ENCODE measurements at places on chromosomes 1 and 21.

GRCh38 chr1:205028924-205029323, 14.1 kb upstream of the CNTN2 start:
- DNase-seq, result no peak

DNA sequence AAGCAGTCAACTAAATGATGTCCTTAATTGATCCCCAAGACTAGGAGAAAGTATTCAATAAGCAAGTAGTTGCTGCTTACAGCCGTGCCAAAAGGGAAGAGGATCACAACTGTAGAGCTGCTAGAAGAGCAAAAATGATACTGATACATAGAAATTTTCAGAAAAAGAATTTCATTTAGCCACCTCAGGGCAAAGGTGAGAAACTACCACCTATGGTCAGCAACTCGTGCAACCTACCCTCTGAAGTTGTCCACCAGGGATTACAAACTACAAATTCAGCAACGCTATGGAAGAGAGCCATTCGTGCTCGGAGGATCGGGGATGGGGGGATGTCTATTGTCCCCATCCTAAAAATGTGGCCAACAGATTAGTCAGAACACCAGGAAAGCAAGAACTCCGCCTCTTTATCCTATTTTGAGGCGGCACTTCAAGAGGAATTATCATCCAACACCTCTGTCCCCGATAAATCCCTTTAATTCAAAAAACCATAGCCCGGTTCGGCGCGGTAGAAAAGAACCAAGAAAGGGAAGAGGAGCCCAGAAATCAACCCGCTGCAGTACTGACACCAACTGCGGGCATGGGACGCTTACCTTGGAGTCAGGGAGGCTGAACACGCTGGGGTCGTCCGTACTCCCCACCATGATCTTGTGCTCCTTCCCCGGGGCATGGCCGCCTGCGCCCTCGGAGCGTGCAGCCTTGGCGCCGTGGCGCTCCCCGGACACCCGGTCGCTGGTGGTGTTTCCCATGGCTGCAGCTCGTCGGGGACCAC, 687 bp downstream of the PRKAB2 start:
- no peak for DNase-seq

DNA sequence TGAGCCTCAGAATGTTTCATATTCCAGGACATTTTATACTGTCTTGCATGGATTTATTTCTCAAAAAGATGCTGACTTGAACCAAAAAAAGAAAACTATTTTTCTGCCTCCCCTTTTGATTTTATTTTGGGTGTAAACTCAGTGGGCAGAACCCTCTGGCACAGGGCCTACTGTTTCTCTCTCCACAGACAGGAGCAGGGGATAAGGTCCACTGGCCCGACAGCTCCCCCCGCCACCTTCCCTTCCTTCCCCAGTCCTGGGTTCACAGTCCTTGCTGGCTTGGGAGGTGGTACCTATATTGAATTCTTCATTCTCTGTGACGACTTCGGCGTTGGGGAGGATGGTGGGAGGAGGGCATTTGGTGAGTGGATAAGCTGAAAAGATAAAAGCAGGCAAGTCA, 114.3 kb downstream of the ZSCAN20 start:
- no peak for DNase-seq

DNA sequence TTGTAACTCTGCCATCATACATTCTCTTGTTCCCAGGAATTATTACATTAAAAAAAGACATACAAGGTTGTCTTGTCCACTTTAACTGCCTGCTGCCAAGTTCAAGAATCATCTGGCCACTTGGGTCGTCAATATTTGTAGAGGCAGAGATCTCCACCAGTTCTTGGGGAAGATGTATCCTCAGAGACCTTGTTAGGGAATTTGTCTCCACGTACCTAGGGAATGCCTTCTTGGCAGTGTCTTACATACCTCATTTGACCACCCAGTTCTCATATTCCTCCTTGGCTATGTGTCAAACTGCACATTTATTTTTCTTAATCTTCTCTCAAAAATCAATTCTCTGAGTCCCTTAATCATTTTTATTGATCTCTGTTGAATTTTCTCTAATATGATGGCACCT, 266.0 kb downstream of the SPATA17 start:
- DNase-seq, result no peak

GRCh38 chr1:14975119-14975518, 178.4 kb upstream of the TMEM51 start:
- DNase-seq, result no peak

DNA sequence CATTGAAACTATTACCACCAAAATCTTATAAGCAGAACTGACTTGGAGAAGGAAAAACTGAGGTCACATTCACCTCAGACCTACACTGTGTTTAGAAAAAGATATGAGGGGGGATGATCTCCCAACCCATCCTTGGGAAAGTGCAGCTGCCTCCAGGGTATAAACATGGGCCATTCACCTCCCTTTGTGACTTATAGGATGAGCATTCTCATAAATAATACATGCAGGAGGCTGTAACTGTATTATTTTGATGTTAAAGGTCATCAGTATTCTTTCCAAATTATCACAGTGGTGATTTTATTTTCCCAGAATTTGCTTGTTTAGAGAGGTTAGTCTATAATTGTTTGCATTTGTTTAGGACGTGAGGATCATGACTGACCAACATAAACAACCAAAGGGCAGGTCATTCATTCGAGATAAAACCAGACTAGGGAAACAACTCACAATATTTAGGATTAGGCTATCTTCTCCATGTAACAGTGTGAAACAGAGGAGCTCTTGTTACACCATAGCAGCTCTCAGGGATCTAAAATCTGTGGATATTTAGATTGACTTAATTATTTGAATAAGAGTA, 109.2 kb upstream of the NR5A2 start:
- DNase-seq, result no peak

- DNase-seq, result no peak
Measured at GRCh38 chr1:237901299-237901934, 10.7 kb upstream of the ZP4 start.

DNA sequence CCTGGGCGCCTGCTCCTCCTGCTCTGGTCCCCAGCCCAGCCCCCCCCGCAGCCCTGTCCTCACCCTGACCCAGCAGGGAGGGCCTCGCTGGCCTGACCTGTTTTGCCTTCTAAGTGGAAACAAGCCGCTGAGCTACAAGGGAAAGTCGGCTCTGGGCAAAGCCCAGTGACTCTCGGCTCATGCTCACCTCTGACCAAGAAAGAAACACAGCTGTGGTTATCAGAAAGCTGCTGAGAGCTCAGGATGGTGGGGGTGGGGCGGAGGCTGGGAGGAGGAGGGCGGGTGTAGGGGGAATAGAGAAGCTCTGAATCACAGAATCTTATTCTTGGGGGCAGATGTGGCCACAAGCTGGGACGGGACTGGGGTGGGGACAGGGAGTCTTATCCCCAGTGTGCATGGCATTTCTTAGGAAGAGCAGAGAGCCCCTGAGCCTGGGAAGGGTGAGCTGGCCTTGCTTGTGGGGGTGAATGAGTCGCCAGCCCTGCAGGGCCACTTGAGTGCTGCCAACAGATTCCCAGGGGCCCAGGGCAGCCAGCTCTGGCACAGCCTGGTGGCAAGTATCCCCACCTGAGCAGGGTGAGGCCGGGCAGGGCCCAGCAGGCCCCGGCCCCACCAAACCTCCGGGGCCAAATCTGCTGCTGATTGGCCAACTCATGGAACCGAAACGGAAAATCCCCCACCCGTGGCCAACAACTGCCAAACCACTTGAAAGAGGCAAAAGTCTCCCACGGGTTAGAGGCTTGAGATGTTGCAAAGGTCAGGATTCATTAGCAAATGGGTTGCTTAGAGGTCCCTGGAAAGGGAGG, 120.6 kb downstream of the SPSB1 start:
- no peak for DNase-seq

DNA sequence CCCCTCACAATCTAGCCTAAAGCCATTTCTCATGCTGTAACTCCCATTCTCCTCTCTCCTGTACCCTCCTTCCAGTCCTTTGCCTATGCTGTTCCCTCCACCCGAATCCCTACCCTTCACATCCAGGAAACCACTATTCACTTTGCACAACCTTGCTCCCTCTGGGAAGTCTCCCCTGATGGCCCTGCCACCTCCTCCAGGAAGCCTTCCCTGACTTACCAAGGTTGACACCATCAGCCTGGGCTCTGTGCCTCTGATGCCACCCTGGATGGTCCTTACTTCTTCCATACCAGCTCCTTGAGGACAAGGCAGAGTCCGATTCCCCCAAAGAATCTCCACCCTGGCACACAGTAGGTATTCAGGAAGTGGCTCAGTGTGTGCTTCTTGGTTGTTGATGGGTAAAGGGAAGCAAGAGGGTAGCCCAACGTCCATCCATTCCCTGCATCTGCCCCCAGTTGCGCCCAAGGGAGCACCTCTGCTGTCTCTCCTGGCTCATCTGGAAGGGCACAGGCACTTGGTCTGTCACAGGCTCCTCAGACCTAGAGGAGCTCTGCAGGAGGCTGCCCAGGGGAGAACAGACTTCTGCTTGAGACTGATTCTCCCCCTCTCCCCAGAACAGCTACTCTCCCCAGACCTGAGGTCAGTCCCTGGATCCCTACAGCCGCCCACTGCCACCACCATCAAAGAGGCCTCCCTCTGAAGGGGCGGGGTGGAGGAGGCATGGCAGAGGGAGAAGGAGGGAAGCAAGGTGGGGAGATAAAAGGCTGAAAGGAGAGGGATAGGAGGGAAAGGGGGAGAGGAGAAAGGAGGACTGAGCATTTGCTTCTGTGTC, 36.1 kb upstream of the ZC3H12A start:
- no peak for DNase-seq

DNA sequence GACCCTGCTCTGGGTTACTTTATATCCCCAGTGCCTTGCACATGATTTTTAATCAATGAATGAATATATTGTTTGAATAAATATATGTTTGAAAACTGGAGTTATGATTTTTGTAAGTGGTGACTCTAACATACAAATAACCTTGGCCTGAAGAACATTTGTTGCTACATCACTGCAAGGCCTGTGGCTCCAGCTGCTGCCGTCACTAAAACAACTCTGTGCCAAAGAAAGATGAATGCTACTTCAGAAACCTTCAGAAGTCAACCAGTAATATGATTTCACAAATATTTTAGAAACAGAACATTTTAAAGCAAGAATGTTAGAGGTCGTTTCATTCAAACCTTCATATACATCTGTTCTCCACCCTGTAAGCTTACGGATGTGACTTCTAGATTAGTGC, 60.6 kb upstream of the SEC16B start:
- no peak for DNase-seq

GRCh38 chr1:93304716-93305138, 41.0 kb upstream of the DR1 start:
- DNase-seq, result peak; percentile 33

DNA sequence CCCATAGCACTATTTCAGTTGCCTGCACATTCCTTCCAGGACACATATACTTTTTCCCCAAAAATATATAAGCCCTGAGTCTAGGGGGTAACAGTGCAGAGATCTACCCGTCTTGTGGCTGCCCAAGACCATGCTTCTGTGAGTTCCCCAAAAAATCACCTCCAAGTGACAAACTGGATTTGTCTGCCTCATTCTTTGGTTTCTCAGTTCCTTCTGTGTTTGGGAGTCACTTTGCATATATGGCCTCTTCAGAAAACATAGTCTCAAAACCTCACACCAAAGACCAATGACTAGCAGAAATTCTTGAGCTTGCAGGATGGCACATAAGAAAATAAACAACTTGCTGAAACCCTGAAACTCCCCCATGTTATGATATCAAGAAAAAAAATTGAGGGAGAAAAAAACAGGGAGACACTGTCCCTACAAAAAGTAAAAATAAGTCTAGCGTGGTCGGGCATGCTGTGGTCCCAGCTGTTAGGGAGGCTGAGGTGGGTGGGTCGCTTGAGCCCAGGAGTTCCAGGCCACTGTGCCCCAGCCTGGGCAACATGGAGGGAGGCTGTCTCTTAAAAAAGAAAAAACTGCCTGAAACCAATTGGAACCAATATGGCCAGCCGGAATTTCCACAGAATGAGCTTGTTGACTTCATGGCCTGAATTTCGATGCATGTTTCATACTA, 8.0 kb downstream of the JMJD4 start:
- DNase-seq, result no peak

DNA sequence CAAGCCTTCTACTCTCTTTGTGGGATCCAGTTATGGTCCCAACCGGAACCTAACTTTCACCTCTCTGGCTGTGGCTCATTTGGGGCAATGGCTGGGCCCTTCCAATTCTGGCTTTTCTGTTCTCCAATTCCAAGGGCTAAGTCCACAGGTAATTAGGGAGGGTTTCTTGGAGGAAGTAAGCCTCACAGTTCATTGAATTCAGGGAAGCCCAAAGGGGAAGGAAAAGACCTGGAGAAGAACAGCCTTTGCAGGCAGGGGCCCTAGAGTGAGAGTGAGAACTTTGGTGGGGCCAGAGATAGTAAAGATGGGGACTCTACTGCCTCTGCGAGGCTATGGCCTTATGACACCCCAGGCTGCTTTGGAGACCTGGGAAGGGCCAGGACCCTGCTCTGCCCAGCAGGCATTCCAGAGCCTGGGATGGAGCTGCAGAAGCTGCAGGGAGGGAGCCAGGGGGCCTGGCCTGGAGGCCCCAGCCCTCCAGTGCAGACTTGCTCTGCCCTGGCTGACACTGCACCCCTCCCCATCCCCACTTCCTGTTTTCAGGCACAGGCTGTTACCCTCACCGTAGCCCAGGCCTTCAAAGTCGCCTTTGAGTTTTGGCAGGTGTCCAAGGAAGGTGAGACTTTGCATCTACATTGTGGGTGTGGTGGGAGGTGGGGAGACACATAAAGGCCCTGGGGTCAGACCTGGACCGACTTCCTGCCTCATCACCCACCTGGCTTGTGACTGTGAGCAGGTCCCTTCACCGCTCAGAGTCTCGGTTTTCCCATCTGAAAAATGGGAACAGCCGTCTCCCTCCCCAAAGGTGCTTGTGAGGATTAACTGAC, 18.9 kb downstream of the LDLRAP1 start:
- no peak for DNase-seq

GRCh38 chr1:20237646-20238045, 51.3 kb upstream of the PLA2G2C start:
- DNase-seq, result no peak

- DNase-seq, result no peak
Measured at GRCh38 chr1:222940095-222940494, 125.3 kb downstream of the DISP1 start.

DNA sequence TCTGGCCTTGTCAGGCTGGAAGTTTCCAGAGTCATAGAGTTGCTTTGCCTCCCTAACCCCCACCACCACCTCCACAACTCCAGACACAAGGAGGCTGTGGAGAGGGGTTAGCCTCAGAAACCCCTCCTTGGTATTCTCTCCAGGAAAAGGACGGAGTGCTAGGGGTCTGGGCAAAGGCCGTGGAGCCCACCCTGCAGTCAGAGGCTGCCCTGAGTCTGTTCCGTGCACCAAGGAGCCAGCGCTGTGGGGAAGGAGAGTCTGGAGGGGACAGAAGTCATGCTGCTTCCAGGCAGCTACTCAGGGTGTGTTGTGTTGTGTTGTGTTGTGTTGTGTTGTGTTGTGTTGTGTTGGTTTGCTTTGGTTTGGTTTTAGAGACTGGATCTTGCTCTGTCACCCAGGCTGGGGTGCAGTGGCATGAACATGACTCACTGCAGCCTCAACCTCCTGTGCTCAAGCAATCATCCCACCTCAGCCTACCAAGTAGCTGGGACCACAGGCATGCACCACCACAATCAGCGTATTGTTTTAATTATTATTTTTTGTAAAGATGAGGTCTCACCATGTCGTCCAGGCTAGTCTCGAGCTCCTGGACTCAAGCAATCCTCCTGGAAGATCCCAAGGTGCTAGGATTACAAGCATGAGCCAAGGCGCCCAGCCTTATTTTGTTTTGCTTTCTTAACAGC, 122.2 kb upstream of the TMEM51 start:
- no peak for DNase-seq
